ENCODE measurements at places on chromosomes 3 and 15.

GRCh38 chr15:83118291-83118827, 10.9 kb downstream of the TM6SF1 start:
- DNase-seq, result no peak

GRCh38 chr3:73602170-73602569, 22.6 kb downstream of the PDZRN3 start:
- DNase-seq, result no peak

DNA sequence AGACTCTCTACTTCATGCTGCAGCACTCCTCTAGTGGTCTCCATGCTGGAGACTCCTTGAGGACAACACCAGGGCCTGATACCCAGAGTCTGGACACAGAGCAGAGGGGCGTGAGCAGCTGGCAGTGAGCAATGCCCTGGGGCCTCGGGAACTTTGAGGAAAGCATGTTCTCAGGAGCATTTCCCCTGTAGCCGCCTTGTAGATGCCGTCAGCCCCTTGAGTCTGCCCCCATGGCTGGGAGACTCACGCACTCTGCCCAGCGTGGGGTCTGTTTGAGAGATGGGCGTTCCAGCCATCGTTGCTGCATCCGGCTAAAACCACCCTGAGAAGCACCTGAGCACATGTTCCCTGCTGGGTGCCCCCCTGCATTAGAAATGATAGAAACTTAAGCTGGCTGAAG, 56.8 kb downstream of the PLXNA1 start:
- DNase-seq, result no peak

DNA sequence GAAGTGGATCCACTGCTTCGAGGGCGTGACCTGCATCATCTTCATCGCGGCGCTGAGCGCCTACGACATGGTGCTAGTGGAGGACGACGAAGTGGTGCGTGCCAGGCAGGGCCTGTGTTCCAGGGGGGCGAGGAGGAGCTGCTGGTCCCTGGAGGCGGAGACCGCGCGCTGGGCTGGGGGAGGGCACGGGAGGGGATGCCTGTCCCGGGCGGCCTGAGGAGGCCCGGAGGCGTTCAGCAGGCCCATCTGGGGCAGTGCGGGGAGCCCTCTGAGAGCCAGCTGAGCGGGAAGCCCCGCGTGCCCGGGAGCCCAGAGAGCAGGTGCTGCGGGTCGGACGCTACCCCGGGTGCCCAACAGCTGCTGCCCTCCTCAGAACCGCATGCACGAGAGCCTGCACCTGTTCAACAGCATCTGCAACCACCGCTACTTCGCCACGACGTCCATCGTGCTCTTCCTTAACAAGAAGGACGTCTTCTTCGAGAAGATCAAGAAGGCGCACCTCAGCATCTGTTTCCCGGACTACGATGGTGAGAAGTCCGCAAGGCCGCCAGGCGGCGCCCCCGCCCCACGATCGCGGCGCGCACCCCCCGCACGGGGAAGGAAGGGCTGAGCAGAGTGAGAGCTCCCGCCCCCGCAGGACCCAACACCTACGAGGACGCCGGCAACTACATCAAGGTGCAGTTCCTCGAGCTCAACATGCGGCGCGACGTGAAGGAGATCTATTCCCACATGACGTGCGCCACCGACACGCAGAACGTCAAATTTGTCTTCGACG, 2.9 kb downstream of the GNAT1 start:
- DNase-seq, result peak; percentile 85

GRCh38 chr15:99604865-99605264, 39.1 kb downstream of the MEF2A start:
- no peak for DNase-seq

DNA sequence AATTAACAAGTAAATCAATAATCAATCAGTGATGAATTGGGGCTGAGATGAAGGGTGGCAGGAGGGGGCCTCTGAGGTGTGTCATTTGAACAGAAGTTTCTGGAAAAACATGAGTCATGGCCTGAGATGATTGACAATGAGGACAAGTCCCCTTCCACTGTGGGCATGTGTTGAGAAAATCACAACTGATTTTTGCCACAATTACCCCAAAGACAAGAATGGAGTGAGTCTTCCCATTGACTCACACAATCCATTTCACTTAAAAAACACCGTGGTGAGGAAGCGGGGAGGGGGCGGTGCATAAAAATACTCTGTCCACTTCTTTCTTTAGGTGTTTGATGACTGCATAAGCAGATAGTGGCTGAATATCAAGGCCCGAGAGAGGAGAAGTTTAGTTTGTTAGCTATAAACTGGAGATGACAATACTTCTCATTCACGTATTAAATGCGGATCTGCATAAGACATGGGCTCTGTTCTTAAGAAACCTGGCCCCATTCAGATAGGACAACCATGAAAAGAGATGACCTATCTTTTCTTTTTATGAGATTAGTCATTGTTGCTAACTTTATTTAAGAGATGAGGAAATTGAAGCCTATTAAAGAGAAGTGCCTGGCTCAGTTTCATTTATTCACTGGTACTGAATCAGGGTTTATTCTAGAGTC, 34.7 kb downstream of the SHC4 start:
- DNase-seq, result no peak

DNA sequence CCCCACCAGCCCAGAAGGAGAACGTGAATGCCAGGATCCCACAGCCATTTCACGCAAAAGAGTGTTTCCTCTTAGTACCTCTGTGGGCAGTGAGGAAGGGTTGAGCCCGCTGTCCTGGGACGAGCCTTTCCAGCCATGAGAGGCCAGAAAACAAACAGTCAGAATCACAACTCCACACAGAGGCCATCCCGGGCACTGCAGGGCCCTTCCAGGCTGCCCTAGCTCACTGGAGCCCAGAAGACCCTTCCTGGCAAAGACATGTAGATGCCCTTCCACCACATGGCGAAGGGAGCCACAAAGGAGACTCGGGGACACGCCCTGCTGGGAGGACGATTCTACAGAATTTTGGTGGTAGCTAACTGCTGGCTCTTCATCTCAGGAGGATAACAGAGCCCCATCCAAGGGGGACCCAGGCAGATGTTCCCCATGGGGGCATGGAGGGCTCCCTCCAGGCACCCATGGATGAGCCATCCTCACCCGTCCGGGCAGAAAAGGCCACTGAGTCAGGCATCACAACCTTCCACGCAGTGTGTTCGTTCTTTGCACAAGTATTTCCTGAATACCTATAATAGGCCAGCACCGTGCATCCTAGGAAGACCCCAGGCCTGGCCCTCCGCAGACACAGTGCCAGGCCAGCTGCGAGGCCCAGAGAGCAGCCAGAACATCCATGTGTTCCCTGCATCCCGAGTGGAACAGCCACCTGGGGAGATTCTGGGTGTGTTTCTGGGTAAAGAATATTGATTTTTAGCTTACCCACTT, 47.2 kb downstream of the SLC12A8 start:
- DNase-seq, result no peak

GRCh38 chr3:107235928-107236315, 141.3 kb upstream of the CCDC54 start:
- DNase-seq, result no peak

GRCh38 chr3:187955587-187955952, 198.4 kb upstream of the LPP start:
- no peak for DNase-seq

DNA sequence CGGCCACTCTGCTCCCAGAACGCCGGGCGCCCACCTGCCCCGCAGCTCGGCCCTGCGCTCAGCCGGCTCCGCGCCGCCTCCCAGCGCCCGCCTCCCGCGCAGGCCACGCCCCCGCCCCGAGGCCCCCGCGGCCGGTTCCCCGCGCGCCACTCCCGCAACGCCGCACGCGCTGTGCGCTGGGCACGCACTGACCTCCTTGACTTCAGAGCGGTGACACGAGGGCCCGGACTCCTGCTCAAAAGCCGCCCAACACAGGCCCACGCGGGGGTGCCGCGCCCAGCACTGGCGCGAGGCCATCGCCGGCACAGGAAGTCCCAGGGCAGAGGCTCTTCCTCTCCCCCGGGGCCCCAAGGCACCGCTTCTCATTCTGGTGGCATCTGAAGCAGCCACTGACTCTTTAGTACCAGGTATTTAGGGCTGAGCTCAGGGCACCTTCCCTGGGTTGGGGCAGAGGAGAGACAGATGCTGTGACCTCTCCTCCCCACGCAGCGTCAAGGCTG, 12.4 kb downstream of the TNK2 start:
- peak; percentile 21 for DNase-seq

DNA sequence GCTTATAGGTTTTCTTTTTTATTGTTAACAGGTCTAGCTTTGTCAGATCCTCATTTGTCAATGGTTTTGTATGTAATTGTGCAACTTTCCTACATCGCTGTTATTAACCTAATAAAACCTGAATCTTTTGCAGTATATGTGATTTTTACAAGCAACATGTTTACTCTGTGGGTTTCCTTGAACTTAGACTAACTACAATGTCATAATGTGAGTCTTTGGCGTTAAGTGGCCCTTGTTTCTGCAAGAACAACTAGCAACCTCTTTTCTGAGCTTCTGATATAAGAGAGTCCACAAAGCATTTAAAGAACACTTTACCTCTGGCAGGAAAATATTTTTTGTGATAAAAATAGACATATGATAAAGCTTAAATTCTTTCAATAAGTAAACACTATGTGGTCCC, 230.3 kb upstream of the CFAP20DC start:
- no peak for DNase-seq

- DNase-seq, result no peak
Measured at GRCh38 chr15:53530761-53531160, 228.7 kb downstream of the WDR72 start.

DNA sequence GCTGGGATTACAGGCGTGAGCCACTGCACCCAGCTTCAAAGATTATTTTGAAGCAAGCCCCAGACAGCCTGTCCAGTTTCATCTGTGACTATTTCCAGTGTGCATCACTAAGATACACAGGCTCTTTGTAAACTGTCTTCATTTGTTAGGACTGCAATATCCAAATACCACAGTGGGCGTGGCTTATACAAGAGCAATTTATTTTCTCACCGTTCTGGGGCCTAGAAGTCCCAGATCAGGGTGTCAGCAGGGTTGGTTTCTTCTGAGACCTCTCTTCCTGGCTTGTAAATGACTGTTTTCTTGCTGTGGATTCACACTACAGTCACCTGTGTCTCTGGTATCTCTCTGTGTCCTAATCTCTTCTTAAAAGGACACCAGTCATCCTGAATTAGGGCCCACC, 59.7 kb downstream of the RLBP1 start:
- DNase-seq, result no peak

GRCh38 chr15:75565062-75565970, 13.8 kb downstream of the PTPN9 start:
- no peak for DNase-seq

- DNase-seq, result no peak
Measured at GRCh38 chr3:127744875-127745274, 72.1 kb downstream of the ABTB1 start.

- DNase-seq, result no peak
Measured at GRCh38 chr15:97947465-97948260, 12.8 kb upstream of the ARRDC4 start.

DNA sequence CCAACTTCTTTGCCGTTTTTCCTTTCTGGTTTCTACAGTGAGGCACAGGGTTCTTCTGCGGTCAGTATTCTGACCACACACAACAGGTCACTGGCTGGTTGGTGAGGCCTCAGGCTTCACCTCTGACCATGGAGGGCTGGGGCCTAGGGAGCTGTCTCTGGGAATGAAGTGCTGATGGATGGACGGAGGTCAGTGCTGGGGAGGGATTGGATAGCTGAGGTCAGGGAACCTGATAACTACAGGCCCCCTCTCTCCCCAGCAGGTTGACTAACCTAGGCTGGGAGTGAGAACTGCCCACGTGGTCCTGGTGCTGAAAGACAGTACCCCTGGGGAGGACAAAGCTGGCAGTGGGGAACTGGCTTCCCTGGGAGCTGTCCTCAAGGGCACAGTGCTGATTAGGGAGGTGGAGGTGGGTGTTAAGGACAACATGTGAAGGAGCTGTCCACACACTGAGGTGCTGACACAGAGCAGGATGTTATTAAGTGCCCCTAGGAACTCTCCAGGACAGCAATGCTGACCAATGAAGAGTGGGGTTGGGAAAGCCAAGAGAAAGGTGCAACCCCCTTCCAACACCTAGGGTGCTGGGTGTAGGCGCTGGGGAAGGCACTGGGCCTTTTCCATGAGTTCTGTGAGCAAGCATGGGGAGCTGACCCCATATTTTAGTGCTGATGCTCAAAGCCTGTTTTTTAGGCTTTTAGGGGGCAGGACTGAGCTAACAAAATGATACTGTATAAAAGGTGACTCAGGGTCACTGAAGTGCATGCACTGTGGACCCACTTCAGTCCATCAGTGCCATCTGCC, 45.2 kb downstream of the ATP2B2 start:
- no peak for DNase-seq

GRCh38 chr3:19945969-19946831, 697 bp upstream of the RAB5A start:
- no peak for DNase-seq

- no peak for DNase-seq
Measured at GRCh38 chr3:28646435-28646834, 297.8 kb upstream of the AZI2 start.

DNA sequence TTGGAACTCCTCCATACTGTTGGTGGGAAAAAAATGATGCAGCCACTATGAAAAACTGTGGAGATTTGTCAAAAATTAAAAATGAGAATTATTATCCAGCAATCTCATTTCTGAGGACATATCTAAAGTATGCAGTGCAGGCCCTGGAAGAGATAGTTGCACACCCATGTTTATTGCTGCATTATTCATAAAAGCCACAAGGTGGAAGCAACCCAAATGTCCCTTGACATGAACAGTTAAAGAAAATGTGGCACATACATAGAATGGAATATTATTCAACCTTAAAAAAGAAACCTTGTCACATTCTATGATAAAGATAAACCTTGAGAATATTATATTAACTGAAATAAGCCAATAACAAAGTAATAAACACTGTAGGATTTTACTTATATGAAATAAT, 80.9 kb upstream of the ARHGEF26 start:
- DNase-seq, result no peak

- DNase-seq, result no peak
Measured at GRCh38 chr3:126555795-126556636, 2.7 kb downstream of the C3orf22 start.

All from stimulated activated CD8-positive, alpha-beta memory T cell treated with anti-CD3 and anti-CD28 coated beads, Interleukin-4, amount 100 ng/mL, for 4 hours (primary cell).